ENCODE measurements at places on chromosomes 12 and 14.

DNA sequence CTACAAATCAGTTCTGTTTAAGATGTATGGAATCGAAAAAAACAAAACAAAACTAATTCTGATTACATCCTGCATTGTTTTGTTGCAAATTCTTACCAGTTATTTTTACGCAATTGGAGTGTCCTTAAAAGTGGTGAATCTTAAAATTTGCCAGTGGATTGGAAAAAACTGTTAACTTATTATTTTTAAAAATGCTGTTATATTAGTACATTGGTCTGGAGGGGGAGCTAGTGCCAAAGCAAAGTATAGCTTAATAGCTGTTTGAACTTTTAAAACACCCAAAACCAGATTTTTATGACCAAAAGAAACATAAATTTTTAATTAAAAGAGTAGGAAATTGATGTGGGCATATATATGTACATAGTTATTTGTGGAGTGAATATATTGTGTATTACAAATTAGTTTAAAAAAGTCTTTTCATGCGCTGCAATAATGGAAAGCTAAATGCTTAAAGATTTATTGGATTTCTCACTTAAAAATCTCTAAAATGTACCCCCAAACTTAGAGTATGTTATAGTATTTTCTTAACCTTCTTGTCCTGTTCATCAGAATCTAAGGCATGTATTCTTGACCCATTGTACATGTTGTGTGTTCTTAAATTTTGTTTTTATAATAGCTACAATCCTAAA lies 2.5 kb downstream of the FUT8 start:
- DNase-seq, result peak; percentile 58

DNA sequence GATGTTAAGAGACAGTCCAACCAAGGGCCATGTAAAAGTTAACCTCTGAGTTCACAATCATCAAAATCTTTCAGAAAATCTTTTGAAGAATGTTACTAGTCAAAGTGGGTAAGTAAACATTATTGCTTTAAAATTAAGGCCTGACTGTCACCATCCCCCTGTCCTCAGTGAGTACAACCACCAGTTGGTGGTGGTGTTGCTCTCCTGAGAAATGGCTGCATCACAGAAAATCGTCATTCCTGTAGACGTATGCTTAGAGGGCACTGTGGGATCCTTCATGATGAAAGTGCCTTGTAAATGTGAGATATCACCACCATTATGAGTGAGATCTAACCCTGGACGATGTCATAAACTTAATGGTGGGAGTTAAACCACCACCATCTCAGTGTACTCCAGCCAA lies 451.2 kb downstream of the RPS29 start:
- no peak for DNase-seq

GRCh38 chr12:64194333-64195149 lies 27.6 kb downstream of the KICS2 start:
- DNase-seq, result no peak

GRCh38 chr12:100128512-100128908 lies 14.2 kb downstream of the BLTP3B start:
- DNase-seq, result no peak

DNA sequence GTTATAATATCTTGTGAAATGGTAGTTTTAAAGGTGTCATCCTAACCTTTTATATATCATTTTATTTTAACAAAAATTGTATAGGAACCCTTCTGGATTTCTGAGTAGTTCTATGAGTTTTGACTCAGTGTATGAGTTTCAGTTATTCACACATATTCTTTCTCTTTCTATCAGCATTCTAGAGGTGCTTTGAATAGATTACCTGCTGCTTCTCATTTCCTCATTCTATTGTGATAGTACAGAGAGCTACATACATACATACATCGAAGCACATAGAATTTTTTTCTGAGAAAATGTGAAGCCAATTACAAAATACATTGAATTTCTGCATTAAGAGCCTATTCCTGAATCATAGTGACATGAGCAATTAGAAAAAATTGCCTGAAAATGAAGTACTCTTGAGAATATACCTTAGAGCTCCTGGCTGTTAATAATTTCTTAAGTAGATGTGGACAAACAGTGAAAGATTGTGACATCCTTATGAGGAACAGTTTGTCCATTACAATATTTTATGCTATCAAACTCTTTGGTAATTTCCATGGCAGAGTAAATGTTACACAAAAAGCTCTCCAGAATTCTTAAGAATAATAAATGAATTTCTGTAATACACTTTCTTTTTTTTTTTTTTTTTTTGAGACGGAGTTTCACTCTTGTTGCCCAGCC lies 556.6 kb downstream of the TRHDE start:
- no peak for DNase-seq

GRCh38 chr14:89575386-89576061 lies 158.5 kb upstream of the FOXN3 start:
- DNase-seq, result no peak

DNA sequence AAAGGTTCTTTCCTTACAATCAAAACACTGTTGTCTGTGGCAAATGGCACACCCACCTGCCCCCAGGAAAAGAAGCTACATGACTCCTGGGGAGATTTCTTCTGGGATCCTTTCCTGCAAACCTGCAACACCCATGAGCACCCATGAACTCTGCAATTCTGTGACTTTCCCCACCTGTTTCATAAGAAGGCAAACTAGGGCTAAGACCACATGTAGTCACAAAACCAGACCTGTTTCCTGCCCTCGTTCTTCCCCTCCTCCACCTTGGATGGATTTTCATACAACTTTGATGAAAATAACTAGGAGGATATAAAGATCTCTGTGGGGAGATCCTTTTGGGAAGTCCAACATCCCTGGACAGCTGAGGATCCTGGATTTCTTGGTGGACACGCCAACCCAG lies 1084.7 kb downstream of the BCL11B start:
- peak; percentile 41 for DNase-seq

GRCh38 chr12:122183588-122183940 lies 641 bp downstream of the LRRC43 start:
- DNase-seq, result no peak

DNA sequence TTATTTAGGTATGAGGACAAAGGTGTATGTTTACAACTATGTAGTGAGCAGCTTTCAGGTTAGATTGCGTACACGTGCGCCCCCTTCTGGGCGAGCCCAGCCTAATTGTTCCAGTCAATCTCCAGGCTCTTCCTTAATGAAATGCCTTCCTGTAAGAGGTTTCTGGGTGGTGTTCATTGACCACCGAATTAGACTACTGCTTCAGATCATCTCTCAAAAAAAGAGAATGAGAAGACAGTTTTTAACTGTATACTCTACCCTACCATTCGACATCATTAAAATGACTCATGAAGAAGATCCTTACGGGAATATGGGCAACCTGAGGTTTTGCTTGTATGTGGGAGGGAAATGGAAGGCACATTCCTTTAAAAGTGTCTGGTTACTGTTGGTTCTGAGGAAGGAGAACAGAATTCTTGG lies 2.1 kb downstream of the LUM start:
- DNase-seq, result peak; percentile 20

- DNase-seq, result no peak
These were observed 17.2 kb downstream of the KRT85 start for GRCh38 chr12:52350021-52350620.

DNA sequence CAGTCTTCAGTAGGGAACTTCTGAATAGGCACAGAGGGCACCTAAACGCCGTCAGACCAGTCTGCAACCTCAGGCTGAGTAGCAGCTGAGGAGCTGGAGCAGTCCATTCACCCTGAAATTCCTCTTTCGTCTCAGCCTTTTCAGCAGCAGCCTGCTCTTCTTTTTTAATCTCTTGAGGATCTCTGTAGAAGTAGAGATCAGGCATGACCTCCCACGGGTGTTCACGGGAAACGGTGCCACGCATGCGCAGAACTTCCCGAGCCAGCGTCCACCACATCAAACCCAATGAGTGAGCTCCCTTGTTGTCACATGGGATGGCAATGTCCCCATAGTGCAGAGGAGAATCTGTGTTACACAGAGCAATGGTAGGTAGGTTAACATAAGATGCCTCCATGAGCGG lies 11.1 kb upstream of the MARK3 start:
- DNase-seq, result no peak

- no peak for DNase-seq
These were observed 146.8 kb upstream of the RASSF8 start for GRCh38 chr12:25811656-25812126.

DNA sequence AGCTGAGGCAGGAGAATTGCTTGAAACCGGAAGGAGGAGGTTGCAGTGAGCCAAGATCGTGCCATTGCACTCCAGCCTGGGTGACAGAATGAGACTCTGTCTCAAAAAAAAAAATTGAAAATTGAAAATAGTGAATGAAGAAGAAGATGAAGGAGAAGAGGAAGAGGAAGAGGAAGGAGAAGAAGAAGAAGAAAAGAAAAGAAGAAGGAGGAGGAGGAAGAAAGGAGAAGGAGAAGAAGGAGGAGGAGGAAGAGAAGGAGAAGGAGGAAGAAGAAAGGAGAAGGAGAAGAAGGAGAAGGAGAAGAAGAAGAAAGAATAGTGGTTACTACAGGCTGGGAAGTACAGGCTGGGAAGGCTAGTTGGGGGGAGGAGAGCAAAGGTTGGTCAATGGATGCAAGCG lies 124.3 kb upstream of the CPSF6 start:
- DNase-seq, result no peak

- peak; percentile 34 for DNase-seq
These were observed 590 bp upstream of the CEBPE start for GRCh38 chr14:23119363-23120327.

- DNase-seq, result no peak
These were observed 108.8 kb upstream of the ARHGAP5 start for GRCh38 chr14:31968107-31968810.

DNA sequence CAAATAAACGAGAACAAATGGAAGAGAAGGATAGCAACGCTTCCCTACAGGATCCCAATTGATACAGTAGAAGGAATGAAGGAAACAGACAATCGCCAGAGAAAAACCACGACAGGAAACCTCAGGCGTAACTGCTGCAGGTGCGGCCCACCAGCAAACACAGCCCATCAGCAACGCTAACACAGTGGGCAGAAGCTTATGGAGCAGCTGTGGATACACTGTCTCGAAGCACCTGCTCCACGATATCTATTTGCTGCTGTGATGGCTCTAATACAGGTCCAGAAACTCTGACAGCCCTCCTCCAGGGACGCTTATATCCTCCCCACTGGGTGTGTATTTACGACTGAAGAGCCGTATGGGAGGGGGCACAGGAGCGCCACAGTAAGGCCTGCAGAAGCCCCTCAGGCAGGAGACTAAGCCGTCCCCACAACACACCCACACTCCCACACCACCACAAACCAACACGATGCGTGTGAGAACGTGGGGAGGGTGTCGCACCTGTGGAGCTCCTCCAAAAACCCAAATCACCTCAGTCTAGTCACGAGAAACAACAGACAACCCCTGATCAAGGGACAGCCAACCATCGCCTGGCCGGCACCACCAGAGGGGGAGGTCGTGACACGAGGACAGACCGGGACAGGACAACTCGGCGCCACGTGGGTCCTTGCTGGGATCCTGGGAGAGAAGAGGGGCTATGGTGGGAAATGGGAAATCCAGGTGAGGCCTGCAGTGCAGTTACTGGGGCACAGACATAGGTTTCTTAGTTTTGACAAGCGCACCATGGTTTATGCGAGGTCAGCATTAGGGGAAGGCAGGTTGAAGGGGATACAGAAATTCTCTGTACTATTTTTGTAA lies 24.0 kb downstream of the POLE start:
- no peak for DNase-seq

DNA sequence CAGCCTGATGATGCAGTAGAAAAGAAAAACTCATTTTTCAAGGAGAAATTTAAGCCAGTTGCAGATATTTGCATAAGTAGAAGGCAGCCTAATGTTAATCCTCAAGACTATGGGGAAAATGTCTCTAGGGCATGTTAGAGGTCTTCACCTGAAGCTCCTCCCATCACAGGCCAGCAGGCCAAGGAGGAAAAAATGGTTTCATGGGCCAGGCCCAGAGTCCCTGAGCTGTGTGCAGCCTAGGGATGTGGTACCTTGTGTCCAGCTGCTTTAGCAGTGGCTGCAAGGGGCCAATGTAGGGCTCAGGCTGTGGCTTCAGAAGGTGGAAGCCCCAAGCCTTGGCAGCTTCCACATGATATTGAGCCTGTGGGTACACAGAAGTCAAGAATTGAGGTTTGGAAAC lies 1946.7 kb upstream of the FLRT2 start:
- DNase-seq, result no peak

DNA sequence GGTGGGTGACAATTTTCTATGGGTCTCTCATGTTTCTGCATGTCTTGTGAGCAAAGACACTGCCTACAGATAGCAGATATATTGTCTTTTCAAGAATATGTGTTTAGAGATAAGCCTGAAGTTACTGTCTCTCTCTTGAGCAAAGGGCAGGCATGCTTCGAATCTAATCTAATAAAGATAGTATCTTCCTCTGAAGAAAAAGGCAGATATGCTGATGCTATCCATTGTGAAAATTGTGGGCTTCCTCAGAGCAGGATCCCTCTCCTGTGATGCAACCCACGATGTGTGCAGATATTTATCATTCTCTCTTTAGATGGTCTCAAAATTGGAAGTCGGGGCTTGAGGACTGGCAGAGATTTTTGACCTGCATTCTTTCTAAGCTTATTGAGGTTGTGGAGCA lies 187.0 kb downstream of the DACT1 start:
- DNase-seq, result no peak

- DNase-seq, result no peak
These were observed 10.9 kb upstream of the RIN3 start for GRCh38 chr14:92502541-92503286.

- no peak for DNase-seq
These were observed 1.8 kb upstream of the FBXO21 start for GRCh38 chr12:117192057-117192456.

GRCh38 chr12:54829511-54829910 lies 24.8 kb upstream of the MUCL1 start:
- no peak for DNase-seq

GRCh38 chr14:61498811-61499210 lies 177.4 kb downstream of the PRKCH start:
- no peak for DNase-seq

- no peak for DNase-seq
These were observed 38.8 kb upstream of the ATP23 start for GRCh38 chr12:57902478-57902969.

- peak; percentile 72 for DNase-seq
These were observed at the start of gene LTB4R for GRCh38 chr14:24310646-24311604. Gene LTB4R, plus strand, starts transcription at chr14:24311502. Its CDS starts 4,150 bp downstream, at chr14:24315652.

DNA sequence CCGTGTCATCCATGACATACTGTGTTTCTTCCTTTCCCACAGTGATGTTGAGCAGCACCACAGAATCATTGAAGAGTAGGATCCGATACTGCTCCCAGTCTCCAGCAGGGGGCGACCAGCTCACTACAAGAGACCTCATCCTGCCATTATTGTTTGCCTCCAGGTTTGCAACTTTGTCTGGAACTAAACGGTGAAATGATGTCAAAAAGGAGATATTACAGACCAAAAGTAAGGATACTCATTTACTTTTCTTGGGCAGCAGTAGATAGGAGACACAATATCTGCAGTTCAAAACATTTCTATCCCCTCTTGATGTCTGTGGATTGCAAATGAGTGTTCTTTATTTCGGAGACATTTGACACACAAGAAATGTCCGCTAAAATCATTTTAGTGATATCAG lies 47.2 kb downstream of the PTPRB start:
- DNase-seq, result peak; percentile 35
